ENCODE measurements at places on chromosomes 2 and 18. TPM values are rescaled to one million over a fixed set of nuclear protein-coding genes. Genes with fewer than 3 reads are reported as not detected.

The MYOM1 gene
- total RNA-seq, result 2.7 TPM

DNA sequence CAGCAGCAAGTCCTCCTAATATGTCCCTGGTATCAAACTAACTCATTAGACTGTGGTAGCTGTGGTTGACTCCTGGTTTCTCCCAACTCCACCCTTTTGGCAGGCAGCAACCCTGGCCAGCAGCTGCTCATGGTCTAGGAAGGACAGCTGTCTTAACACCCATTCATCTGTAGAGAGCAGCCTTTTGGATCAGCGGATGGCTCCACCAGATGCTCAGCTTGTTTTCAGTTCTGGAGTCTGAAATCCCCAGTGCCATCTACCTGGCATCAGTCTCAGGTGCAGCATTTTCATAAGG, 100.5 kb downstream of the SPOPL start:
- no peaks in the 10 kb centered on the region for H3K36me3 ChIP-seq
- no peaks in the 10 kb centered on the region for H3K27me3 ChIP-seq
- no peak overlapping the region for H3K27ac ChIP-seq
- no peak for DNase-seq
- H3K4me3 ChIP-seq, result no peak overlapping the region
- no peaks in the 10 kb centered on the region for H3K4me1 ChIP-seq

The TLX2 gene
- total RNA-seq, result 0.88 TPM

GRCh38 chr2:230140667-230141066, 71.9 kb upstream of the SLC16A14 start:
- no peaks in the 10 kb centered on the region for H3K27me3 ChIP-seq
- no peak for DNase-seq
- no peak overlapping the region for H3K4me3 ChIP-seq
- peaks cover 1% of the 10 kb centered on the region for H3K36me3 ChIP-seq
- H3K4me1 ChIP-seq, result no peaks in the 10 kb centered on the region

The ASB3 gene
- total RNA-seq, result 32.1 TPM
